ENCODE measurements at places on chromosomes 4 and X.

GRCh38 chr4:67939195-67939594 lies 24.1 kb downstream of the TMPRSS11A start:
- no peak for DNase-seq

DNA sequence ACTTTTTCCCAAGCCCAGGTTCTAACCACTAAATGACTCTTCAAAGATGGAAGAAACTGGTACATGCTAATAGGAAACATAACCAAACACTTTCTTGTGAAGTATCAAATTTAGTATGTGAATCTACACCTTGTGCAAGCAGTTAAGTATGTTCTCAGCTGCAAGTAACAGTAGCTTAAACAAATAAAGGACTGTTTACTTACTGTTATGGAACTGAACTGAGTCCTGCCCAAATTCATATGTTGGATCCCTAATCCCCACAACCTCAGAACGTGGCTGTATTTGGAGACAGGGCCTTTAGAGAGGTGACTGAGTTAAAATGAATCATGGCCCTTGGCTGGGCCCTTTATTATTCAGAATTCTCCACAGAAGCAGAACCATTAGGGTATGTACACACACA lies 178.7 kb downstream of the KDR start:
- no peak for DNase-seq

- DNase-seq: no peak
Measured at GRCh38 chr4:33616121-33616520, 2628.2 kb downstream of the ARAP2 start.

- no peak for DNase-seq
Measured at GRCh38 chr4:39043861-39044363, 11.7 kb upstream of the TMEM156 start.

- no peak for DNase-seq
Measured at GRCh38 chrX:15750611-15751154, 12.6 kb downstream of the CA5B start.

DNA sequence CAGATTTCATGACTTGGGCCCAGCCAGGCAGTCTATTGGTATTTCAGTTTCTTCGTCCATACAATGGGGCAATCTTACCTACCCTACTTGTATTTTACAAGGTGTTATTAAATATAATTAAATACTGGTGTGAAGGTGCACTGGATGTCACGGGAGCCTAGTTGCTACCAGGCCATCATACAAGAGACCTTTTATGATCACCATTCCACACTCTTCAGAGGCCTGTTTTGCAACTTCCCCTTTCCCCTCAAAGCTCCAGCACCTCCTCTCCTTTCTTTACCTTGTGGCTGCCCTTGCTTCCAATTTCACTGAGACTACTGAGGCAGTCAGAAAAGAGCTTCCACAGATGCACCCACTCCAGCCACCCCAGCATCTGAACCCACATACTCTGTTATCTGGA lies 93.8 kb upstream of the HELT start:
- no peak for DNase-seq
